Activated CD4-positive, alpha-beta T cell treated with anti-CD3 and anti-CD28 coated beads for 1 hour (primary cell): ENCODE measurements at places on chromosomes 5 and 9.

DNA sequence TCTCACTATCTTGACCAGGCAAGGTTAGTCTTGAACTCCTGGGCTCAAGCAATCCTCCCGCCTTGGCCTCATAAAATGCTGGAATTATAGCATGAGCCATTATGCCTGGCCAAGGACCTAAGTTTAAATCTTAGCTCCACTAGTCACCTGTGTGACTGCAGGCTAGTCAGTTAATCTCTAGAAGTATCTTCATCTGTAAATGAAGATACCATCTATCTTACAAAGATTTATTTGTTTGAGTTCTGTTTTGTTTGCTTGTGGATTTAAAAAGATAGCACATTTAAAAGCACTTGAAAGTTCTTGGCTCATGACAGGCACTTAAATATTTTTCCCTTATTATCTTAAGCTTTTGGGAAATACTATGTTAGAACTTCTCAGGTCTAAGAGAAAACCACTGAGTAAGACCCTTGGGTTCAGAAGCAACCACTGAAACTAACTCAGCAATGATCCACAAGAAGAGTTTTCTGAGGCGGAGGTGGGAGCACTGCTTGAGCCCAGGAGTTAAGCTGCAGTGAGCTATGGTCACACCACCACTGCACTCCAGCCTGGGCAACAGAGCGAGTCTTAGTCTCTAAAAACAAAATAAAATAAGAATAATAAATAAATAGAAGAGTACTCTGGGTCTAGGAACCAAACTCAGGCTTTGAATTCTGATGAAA, 19.1 kb downstream of the TMEM245 start:
- no peak for DNase-seq

DNA sequence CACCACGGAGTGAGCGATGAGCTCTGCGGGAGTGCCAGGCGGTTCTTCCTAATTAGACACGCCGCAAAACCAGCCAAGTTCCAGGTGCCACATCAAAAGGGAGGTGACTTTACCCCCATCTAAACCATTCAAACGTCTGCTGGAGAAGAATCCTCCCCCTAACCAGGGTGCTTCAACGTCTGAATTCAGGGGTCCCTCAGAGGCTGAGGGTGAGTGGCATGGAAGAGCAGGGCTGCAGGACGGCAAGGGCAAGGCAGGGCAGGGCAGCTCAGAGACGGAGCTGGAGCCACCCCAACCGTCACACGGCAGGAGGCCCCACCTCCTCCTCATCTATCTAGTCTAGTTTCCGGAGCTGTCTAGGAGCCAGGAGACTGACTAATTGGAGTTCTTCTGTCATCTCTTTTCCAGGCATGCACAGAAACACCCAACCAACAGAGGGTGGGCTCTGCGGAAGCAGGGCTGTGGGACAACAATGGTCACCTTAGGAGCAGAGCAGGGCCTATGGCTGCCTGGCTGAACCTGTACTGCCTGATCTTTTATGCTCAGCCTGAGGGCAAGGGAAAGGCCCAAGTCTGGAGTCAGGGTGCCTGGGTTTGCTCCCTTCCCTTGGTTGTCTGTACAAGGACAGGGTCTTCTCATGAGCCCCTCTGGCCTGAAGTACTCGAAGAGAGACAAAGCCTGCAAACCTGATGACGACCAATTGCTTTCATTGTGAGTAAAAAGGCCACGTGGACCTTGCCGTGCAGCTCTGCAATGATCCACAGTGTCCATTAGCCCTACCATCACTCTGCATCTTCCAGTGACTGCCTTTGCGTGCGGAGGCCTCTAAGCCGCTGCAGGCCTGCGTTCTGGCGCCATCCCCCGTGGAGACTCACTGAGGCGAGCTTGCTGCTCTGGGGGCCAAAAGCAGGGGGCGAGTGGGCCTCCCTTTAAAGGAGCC, 81.0 kb upstream of the SLC25A51 start:
- no peak for DNase-seq

DNA sequence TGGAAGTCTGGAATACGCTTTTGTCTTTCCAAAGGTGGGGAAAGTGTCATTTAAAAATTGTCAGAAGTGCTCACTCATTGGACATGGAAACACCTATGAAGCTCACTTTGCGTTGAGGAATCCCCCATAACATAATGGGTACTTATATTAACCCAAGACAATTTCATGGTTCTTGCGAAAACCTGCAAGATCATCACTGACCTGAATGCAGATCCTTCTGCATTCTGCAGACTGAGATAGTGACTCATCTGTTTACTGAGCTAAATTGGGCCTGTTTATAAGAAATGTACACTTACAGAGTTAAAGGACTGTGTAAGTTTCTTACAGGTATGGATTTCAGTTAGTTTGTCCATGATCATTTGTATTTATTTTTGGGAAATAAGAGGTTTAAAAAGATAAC, 153.0 kb downstream of the HMHB1 start:
- no peak for DNase-seq

GRCh38 chr5:82169892-82170291, 108.3 kb downstream of the RPS23 start:
- no peak for DNase-seq

DNA sequence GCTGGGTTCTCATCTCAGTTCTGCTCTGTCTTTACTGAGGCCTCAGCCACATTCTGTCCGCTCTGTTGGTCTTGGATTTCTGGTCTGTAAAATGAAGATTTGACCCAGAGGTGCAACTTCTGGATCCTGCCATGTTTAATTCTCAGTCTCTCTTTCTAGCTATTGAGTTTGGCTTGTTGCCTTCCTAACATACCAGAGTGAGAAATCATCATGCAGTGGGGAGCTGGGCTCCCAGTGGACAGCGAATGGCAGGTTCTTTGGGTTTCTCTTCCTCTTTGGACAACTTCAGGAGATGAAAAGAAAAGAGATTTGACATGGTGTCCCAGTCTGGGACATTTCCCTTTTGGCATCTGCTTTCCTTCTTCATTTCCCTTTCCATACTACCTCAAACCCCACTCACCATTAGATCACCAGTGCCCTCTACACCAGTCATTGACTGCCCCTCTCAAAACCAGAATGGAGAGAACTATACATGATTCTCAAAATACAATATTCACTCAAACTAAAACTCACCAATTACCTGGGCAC, 334.7 kb downstream of the ACTL7B start:
- no peak for DNase-seq

GRCh38 chr5:115817386-115817785, 927 bp upstream of the CDO1 start:
- DNase-seq, result no peak

GRCh38 chr9:93893899-93894690, 61.1 kb downstream of the BARX1 start:
- no peak for DNase-seq

DNA sequence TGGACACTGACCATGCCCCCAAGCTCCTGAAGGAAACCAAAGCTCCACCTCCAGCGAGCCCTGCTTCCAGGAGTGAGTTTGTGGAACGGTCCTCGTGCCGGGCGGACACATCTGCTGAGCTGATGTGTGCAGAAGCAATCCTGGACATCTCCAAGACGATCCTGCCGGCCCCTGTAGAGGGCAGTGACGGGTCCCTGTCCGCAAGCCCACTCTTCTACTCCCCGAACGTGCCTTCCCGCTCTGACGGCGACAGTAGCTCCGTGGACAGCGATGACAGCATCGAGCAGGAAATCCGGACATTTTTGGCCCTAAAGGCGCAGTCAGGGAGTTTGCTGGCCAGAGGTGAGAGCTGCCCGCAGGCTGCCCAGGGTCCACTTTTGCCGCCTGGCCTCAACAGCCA, 6.2 kb downstream of the PPP1R26 start:
- no peak for DNase-seq

- DNase-seq, result no peak
Observed at GRCh38 chr9:134162926-134163370, 1.4 kb downstream of the RNU6ATAC start.

DNA sequence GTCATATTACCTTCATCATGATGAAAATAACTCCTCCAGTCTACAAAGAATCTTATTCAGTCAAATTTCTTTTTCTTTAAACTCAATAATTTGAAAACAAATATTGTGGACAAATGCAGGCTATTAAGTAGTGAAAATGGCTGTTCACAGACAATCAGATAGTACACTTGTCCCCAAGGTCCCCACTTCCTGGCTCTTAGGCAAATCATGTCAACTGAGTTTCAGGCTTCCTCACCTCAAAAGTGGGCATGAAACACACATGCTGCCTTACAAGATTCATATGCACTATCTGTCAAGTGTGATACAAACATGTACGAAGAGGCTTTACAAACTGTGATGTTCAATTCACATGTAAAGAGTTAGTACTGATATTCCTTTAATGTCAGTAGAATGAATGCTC, 385.2 kb upstream of the SEMA6A start:
- no peak for DNase-seq

DNA sequence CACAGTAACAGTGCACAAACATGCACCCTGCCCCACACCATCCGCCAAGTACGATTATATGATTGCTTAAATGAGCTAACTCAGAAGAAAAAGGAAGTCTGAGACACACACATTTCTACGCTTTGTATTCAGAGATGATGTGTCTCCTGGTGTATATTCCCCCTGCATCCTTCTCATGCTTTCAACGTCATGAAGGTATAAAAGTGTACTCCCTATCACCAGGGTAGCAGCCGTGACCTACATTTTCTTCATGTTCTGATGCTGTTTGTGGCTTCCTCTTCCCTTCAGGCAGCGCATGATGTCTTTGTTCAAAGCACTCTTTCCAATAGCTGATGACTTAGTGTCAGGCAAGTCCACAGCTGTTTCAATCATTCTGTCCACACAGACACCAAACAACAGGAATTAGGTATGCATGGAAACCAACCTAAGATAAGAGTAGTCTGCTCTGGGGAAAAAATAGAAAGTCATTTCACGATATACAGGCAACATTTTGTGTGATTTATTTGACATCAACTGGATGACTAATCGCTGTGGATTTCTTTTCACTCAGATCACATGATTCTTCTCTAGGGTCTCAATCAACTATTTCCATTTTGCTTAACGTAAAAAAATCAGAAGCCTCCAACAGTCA, 269.4 kb upstream of the PTGER4 start:
- peak; percentile 56 for DNase-seq

DNA sequence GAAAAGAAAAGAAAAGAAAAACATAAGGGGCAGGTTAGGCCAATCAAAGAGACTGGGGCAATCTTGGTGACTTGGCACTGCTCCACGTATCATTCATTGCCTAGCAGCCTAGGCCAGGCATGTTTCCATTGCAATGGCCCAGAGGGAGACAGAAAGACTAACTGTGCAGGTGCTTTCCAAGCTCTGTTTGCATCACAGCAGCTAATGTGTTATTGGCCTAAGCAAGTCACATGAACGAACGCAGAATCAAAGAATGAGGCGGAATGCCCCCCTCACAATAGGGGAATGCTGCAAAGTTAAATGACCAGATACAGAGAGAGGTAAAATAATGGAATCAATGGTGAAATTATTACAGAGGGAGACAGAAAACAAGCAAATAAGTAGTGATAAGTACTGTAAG, 11.1 kb upstream of the VPS13A start:
- DNase-seq, result no peak

- DNase-seq, result no peak
Observed at GRCh38 chr5:169913479-169913878, 66.8 kb downstream of the INSYN2B start.

DNA sequence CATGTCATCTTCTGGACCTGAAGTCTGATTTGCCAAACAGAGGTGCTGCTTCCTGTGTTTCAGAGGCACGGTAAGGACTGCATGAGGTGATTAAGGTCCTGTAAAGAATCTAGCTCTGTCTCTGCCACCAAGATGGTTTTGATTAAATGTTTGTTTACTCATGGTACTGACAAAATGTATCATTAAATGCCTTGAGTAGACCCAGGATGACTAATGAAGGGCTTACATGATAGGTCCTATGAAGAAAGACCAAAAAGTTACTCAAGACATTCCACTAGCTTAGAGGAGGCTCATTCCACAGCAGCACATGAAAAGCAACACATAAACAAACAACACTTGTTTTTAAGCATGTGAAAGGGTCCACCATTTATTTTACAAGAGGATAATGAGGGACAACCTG, 100.9 kb downstream of the BOD1 start:
- DNase-seq, result no peak

DNA sequence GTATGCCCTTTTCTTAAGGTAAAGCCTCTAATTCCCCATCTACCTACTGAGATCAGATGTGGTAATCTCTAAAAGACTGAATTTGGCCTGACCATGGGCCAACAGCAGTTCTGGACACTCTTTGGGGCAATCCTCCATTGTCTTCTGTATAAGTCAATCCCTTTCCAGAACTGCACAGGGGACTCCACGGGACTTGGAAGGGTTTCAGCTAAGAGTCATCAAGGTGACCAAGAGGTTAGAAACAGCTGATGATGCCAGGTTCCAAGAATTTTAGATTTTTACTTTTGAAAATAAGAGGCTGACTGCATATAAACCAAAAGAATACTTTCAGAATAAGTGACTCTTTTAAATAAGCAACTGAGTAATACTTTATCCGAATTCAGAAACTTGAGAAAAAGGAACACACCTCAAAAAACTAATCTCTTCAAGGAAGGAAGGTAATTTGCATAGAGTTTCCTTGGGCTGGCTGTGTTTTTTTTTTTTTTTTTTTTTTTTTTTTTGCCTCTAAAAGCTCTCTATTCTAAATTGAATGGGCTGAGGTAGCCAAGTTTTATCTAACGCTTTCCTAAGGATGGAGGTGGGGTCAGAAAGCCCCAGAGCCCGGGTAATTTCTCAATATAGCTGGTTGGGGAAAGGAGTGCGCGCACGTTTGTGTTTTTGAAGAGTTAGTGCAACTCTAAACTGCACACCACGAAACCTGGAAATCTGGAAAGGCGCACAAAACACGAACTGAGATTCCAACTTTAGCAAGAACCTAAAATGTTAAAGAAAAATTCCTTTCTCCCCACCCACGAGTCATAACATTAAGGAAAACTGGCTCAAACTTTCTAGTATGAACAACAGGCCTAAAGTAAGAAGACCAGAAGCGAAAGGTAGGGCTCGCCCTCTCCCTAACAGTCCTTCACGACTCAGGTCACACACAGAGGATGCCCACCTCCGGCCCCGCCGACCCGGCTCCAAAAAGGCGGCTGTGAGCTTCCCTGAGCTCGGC, 1.3 kb downstream of the VCP start:
- DNase-seq, result no peak

GRCh38 chr5:138545919-138546562, 3.0 kb upstream of the ETF1 start:
- DNase-seq, result no peak

DNA sequence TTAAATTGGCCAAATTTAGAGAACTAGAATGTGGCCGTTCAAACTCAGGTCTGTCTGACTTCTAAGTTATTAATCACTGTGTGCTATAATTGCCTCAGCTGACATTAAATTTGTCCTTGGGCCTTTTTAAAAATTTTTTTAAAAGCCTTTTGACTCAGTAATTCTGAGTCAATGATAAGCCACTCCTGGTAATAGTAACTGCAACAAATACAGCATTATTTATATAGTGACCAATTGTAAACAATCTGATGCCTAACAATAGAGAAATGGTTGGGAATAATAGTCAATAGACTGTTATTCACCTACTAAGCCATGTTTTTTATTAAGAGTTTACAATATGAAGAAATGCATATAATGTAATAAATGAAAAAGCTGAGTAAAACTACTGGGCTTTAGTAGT, 70.9 kb upstream of the FSD1L start:
- no peak for DNase-seq

DNA sequence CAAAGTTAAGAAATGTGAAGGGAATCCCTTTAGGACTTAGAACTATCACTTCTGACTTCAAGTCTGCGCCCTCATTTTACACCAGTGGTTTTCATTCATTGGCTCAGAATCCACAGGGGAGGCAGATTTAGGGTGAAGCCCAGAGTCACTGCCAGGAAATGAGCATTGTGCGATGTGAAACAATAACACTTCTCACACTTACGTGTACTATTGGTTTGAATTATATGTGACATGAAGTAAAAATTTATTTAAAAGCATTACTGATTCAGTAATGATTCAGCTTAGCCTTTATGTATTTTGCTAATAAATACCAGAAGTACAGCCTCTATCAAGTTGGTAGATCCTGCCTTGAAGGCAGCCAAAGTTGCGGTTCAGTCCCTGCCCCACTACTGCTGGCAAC, 98.6 kb downstream of the PAM start:
- no peak for DNase-seq
